ENCODE measurements at places on chromosomes 4 and X. TPM values are rescaled to one million over a fixed set of nuclear protein-coding genes. Genes with fewer than 3 reads are reported as not detected.

DNA sequence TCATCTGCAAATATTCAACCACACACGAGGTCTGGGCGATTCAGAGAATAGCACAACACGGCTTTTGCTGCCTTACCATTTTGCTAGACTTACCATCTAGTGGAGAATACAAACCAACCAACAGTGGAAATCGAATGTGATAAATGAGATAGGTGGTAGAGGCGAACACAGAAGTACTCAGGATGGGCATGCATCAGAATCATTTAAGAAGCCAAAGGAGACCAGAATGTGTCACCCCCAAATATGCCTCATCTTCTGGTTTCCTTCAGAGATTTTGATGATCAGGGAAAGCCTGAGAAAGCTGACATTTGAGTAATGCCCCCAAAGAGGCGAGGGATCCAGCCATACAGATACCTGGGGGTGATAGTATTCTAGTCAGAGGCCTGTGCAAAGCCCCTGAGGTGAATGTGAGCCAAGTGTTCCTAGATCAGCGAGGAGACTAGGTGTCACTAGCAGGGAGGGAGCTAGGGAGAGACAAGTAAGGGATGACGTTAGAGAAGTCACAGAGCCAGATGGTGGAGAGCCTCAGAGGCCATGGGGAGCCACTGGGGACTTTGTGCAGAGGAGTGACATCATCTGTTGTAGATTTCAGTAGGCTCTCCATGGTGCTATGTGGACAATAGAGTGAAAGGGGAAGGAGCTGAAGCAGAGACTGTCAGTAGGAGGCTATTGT, 1.7 kb downstream of the MTMR1 start:
- H3K4me1 ChIP-seq, result peaks cover 47% of the 10 kb centered on the region
- peak overlapping the region; percentile 64 for H3K4me3 ChIP-seq
- no peaks in the 10 kb centered on the region for H3K36me3 ChIP-seq
- no peak for DNase-seq
- H3K27me3 ChIP-seq, result no peaks in the 10 kb centered on the region

DNA sequence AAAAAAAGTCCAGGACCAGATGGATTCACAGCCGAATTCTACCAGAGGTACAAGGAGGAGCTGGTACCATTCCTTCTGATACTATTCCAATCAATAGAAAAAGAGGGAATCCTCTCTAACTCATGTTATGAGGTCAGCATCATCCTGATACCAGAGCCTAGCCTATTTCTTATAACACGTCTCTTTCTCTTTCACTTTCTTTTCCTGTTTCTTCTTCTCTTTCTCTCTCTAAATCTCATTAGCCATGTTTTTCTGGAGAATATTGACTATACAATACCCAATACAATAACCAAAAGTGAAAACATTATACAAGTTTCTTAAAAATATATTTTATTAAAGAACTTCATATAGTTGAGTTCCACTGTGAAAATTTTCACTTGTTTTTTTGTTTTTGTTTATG, 1154.9 kb upstream of the PCDH7 start:
- no peaks in the 10 kb centered on the region for H3K27me3 ChIP-seq
- H3K27ac ChIP-seq, result no peak overlapping the region
- H3K4me1 ChIP-seq, result no peaks in the 10 kb centered on the region
- no peak overlapping the region for H3K4me3 ChIP-seq
- no peak for DNase-seq

DNA sequence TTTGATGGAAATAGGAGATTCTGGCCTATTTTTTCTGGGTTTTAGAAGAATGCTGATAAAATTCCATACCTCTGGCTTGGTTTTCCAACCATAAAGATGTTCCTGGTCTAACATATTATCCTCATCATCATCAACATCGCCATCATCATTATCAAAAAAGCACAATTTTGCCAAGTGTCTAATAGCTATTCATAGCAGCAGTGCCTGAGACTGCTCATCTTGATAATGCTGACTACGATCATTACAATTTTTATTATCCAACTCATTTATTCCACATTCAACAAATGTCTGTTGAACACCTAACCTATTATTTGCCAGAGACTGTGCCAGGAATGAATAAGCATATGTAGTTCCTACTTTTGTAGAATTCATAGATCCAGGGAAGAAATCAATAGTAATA, 303.5 kb upstream of the GATB start:
- peaks cover 57% of the 10 kb centered on the region for H3K4me1 ChIP-seq
- H3K4me3 ChIP-seq, result no peak overlapping the region
- no peak for DNase-seq
- no peak overlapping the region for H3K27ac ChIP-seq
- no peaks in the 10 kb centered on the region for H3K36me3 ChIP-seq
- no peaks in the 10 kb centered on the region for H3K27me3 ChIP-seq

SPANXA2 gene
- total RNA-seq, result 0.09 TPM

GC gene
- total RNA-seq, result 0.38 TPM
